ENCODE measurements at places on chromosomes 4 and X. TPM values are rescaled to one million over a fixed set of nuclear protein-coding genes. Genes with fewer than 3 reads are reported as not detected.

DNA sequence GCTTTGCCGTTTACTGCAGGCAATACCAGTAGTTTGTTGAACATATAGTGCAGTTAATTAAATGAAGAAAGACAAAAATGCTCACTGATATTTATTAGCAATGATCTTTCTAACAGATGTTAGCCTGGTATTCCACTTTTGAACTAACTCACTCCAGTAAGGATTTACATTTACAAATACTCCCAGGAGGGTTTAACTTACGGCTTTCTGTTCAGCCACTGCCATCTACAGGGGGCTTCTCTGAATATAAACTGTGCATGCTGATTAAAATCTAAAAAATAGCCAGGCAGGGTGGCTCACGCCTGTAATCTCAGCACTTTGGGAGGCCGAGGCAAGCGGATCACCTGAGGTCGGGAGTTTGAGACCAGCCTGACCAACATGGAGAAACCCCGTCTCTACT lies 2.2 kb upstream of the SRD5A3 start:
- H3K4me3 ChIP-seq, result no peak overlapping the region
- no peak overlapping the region for H3K27ac ChIP-seq
- H3K4me1 ChIP-seq, result peaks cover 19% of the 10 kb centered on the region
- no peaks in the 10 kb centered on the region for H3K36me3 ChIP-seq
- H3K27me3 ChIP-seq, result no peaks in the 10 kb centered on the region

CLDN22 gene
- not detected for total RNA-seq

GRCh38 chr4:106451091-106451490 lies 82.5 kb upstream of the GIMD1 start:
- no peak for DNase-seq
- H3K4me1 ChIP-seq, result no peaks in the 10 kb centered on the region
- H3K27ac ChIP-seq, result no peak overlapping the region
- no peak overlapping the region for H3K4me3 ChIP-seq
- H3K27me3 ChIP-seq, result no peaks in the 10 kb centered on the region
- no peaks in the 10 kb centered on the region for H3K36me3 ChIP-seq

TREX2 gene
- total RNA-seq, result 1.2 TPM

ITM2A gene
- 44.4 TPM for total RNA-seq

PAK3 gene
- total RNA-seq, result 1.4 TPM

NXF2B gene
- total RNA-seq, result not detected

DNA sequence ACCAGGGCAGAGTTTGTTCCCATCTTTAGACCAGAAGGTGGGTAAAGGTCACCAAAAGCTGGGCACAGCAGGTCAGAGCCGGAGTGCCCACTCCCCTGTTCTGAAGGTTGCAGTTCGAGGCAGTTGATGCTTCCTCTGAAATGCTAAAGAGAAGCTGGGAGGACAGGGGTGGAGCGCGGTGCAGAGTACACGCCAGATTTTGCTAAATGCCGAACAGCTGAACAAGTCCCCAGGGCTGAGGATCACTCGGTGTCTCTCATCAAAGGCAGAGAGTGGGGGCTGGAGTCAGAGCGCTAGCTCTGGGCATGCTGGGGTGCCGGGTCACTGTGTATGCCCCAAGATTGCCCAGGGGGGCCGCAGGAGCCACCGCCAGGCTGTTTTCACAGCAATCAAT lies 197.0 kb downstream of the BCOR start:
- peaks cover 4% of the 10 kb centered on the region for H3K4me1 ChIP-seq
- no peak overlapping the region for H3K27ac ChIP-seq
- no peak for DNase-seq
- H3K36me3 ChIP-seq, result no peaks in the 10 kb centered on the region
- no peak overlapping the region for H3K4me3 ChIP-seq

- no peak overlapping the region for H3K4me3 ChIP-seq
- DNase-seq, result no peak
- no peaks in the 10 kb centered on the region for H3K27me3 ChIP-seq
- H3K36me3 ChIP-seq, result no peaks in the 10 kb centered on the region
Observed at GRCh38 chr4:150423074-150423473, 158.9 kb upstream of the MAB21L2 start.

SAGE1 gene
- total RNA-seq, result not detected

DSPP gene
- total RNA-seq, result not detected

DNA sequence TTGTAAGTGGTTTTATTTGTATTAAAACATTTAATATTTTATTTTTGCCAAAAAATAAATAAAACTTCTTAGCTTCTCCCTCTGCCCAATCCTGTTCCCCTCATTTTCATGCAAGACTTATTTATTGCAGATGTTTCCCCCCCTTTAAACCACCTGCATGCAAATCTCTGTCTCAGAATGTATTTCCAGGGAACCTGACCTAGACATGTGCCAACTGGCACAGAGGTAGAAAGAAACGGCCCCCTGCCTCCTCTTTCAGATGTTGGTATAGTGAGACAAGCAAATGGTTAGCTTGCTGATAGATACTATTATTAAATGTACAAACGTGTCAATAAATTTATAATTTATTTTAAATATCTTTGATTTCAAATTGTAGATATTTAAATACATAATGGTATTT lies 47.1 kb downstream of the KLF3 start:
- H3K27me3 ChIP-seq, result no peaks in the 10 kb centered on the region
- no peaks in the 10 kb centered on the region for H3K4me1 ChIP-seq
- no peak for DNase-seq
- no peak overlapping the region for H3K27ac ChIP-seq

DNA sequence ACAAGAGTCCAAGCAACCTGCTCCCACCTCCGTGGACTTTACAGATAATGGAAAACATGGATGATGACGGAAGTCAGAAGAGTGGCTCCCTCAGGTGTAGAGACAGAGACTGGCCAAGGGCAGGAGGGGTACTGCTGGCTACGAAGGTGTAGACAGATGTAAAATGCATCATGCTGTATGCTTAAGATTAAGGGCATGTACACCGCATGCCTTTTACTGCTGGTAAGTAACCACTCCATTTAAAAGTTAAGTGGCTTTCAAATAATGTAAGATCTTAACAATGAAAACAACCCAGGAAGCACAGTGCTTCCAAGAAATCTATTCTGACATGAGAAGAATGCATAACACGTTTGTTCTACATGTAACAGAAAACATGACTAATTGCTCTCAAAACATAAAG lies 76.9 kb upstream of the FAM9B start:
- DNase-seq, result no peak
- H3K4me1 ChIP-seq, result no peaks in the 10 kb centered on the region
- H3K27me3 ChIP-seq, result no peaks in the 10 kb centered on the region
- H3K27ac ChIP-seq, result no peak overlapping the region
